ENCODE measurements at places on chromosomes 12 and 14.

DNA sequence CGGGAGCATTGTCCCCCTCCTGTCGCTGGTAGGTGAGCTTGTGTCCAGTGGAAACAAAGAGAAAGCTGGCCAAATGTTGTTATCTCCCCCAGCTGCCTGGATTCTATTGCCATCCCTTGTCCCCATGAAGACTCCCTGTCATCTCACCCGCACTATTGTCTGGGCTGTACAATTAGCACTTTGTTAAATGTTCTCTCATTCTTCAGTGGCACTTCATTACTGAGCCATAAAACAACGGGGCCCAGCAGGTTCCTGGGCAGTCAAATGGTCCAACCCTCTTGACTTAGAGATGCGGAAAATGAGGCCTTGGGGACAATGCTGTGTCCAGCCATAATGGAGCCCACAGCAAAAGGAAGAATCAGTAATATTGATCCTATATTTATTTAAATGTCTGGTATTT, 13.2 kb upstream of the COL2A1 start:
- DNase-seq, result no peak

DNA sequence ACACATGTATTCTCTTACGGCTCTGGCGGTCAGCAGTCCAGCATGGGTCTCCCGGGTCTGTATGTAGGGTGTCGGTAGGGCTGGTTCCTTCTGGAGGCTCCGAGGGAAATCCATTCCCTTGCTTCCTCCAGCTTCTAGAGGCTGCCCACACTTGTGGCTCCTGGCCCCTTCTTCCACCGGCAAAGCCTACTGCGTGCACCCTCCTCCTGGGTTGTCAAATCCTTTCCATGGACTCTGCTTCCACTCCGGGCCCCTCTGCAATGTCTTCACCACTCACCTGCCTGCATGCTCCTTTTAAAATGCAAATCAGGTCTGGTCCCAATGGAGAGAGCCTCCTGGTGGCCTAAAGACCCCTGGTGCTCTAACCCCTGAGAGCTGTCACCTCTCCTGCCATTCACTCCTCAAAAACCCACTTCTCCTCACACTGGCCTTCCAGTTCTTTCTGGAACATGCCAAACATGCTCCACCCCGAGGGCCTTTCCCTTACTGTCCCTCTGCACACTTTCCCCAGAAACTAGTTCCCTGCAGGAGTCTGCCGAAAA, 108.5 kb downstream of the DICER1 start:
- peak; percentile 18 for DNase-seq

GRCh38 chr12:15336768-15337553, 14.7 kb downstream of the PTPRO start:
- DNase-seq, result no peak

DNA sequence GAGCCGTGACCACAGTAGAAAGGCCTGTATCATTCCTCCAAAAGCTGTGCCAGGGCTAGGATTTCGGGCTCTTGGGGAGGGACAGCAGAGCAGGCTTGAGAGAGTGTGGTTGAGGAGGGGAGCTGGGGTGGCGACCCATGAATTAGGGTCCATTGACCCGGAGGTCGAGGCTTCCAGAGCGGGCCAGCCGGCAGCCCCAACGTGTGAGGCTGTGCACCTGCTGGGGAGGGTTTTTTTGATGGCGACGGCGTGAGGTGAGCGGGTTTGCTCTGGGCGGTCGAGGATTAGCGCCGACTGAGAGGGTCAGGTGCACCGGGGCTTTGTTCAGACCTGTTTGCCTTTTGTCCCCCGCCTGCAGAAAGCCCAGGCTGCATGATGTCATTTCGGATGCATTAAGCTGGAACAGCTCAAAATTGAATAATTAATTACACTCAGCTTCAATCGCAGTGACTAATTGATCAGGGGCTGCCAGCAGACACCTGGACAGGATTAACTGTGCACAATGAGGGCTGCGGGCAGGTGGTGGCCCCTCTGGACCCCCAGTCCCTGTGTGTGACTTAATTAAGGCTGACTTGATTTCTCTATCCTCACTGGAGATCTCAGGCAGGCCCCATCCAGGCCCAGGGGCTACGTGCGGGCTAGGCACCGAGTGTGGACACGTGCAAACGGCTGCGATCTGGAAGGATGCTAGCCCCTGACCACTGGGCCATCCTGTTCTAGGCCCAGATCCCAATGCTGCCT, 42.1 kb upstream of the MEG3 start:
- peak; percentile 31 for DNase-seq

DNA sequence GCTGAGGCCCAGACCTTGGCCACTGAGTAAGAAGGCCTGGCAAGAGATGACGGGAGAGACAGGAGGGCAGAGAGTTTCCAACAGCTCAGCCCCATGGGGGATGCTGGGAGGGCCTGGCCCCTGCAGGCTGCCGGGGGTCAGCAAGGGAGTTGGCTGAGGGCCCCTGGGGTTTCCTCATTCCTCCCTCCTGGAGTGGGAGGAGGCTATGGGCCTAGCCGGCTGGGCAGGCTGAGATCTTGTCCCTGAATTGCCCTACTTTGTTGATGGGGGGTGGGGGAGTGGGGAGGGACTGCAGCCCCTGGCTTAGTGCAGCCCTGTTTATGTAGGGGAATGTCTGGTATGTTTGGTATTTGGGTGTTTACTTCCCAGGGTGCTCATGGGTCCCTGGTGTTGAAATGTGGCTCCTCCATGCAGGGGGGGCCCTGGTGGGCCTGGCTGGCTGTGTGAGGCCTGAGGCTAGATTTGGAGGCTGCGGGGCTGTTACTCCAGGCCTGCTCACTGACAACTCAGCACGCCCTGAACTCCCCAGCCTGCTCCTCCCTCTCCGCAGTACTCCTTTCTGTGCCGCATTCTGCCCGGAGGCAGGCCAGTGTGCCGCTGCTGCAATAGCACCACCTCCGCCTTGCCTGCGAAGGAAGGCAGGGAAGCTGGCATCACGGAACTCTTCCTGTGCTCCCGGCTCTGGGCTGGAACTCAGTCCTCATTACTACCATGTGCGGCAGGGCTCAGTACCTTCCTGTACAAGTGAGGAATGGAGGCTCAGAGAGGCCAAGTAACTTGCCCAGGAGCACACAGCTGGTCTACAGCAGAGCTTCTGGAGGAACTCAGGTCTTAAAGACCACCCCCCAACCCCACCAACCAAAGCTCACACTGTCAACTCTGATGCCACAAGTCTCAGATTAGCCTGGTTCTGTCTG, 25.3 kb downstream of the JDP2 start:
- peak; percentile 52 for DNase-seq

All from dorsolateral prefrontal cortex (tissue), 122 donors.